Right renal cortex interstitium (tissue), 3 donors: ENCODE measurements at places on chromosomes 13 and 19. TPM values are rescaled to one million over a fixed set of nuclear protein-coding genes. Genes with fewer than 3 reads are reported as not detected.

- DNase-seq, result peak; percentile 80
These were observed 9.7 kb upstream of the LYPD3 start for GRCh38 chr19:43474986-43475705.

Gene WDR88
- polyA plus RNA-seq, result 1.1 TPM

Gene PCDH17
- 17.4 TPM for polyA plus RNA-seq

DNA sequence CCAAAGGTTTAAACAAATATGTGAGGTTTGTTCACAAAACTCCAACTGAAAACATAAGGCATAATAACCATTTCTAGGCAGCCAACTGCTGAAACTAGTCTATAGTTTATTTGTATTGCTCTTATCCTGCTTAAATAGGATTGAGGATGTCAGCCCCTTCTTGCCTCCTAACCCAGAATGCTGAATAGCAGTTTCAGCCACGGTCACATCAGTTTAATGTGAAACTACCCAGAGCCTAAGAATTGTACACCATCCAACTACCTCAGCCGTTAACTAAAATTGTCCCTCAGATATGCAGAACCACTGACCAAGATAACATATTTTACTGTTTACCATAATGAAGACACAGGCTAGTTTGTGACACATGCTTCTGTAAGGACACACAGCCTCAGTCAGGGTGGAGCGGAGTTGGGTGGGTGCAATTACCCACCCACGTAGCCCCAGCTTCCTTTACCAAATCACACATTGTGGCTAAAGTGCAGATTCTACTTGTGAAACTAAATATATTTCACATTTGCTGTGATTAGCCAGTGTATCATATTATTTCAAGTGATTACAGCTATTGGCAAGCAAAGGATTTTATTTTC, 259.9 kb downstream of the EFNB2 start:
- DNase-seq, result no peak
